ENCODE measurements at places on chromosomes 4 and X.

DNA sequence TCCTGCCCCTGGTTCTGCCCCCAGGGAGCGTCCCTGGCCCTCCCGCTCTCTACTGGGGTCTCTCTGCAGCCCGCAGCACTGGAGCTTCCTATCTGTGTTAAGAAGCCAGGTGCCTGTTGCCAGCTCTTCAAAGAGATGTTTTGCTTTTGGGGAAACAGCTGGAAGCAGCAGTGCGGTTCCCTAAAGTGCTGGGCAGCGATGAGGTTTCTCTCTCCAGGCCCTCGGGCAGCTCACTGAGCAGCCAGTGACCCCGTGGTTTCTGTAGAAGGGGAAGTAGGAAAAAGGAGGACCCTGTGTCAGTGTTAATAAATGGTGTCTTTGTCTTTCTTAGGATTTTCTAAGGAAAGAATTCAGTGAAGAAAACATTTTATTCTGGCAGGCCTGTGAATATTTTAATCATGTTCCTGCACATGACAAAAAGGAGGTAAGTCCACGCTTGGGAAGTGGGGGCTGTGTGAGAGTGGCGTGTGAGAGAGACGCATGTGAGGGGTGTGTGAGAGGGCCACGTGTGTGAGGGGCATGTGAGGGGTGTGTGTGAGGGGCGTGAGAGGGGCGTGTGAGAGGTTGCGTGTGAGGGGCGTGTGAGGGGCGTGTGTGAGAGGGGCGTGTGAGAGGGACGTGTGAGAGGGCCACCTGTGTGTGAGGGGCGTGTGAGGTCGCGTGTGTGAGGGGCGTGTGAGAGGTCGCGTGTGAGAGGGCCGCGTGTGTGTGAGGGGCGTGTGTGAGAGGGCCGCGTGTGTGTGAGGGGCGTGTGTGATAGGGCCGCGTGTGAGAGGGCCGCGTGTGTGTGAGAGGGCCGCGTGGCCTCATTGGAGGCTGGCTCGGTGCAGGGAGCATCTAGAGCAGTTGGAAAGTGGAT, 27.1 kb upstream of the HGFAC start:
- DNase-seq, result no peak

- no peak for DNase-seq
These were observed 75.3 kb downstream of the BCOR start for GRCh38 chrX:40022421-40022820.

DNA sequence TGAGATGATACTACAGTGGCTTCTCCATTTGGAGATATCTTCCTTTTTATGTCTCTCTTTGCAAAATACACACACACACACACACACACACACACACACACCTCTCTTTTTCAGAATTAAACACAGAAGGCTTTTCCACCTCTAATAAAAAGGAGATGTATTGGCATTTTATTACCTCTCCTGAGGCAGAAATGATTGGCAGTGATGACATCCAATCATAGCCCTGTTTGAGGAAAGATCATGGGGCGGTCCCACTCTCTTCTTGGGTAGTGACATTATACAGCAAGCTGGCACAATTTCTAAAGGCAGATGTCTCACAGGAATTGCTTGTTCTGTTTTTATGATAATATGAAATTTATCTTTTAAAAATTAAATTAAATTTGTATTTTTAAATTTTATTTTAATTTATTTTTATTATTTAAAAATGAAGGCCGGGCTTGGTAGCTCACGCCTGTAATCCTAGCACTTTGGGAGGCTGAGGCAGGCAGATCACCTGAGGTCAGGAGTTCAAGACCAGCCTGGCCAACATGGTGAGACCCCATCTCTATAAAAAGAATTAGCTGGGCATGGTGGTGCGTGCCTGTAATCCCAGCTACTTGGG, 15.6 kb downstream of the CHRNA9 start:
- no peak for DNase-seq

- no peak for DNase-seq
These were observed 9.1 kb downstream of the LNX1 start for GRCh38 chr4:53582194-53582593.

GRCh38 chr4:72449705-72450104, 119.3 kb downstream of the ADAMTS3 start:
- DNase-seq, result no peak

DNA sequence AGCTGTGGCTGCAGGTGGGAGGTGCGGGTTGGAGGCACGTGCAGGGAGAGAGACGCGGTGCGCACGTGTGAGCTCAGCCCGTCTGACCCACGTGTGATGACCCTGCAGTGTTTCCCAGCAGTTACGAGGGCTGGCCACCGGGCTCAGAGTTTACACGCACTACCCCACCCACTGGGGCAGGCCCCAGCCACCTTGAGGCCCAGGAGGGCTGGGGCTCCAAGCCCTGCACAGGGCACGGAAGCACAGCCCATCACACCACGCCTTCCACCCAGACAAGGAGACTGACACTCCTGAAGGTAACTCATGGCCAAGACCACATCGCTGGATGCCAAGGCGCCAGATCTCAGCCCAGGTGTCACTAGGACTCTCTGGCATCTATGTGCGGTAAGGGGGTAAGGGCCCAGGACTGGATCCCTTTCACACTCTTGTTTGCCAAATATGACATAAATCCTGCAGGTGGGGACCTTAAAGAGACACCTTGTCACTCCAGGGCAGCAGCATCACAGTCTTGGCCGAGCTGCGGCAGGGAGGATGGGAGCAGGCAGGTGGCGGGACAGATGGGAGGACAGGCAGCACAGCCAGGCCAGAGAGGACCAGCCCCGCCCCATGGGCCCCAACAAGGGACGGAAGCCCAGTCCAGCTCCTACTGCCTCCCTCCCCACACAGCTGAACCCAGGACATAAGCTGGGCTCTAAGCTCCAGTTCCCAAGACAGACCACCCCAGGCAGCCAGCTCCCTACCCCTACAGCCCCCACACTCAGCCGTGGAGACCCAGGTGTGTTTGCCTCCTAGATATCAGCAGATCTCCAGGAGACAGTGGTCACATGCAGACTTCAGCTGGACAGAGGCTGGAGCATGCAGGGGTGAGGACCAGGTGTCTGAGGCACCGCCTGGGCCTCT, 56.8 kb downstream of the ZFYVE28 start:
- no peak for DNase-seq

GRCh38 chrX:47514533-47515235, 31.7 kb upstream of the ZNF41 start:
- no peak for DNase-seq

DNA sequence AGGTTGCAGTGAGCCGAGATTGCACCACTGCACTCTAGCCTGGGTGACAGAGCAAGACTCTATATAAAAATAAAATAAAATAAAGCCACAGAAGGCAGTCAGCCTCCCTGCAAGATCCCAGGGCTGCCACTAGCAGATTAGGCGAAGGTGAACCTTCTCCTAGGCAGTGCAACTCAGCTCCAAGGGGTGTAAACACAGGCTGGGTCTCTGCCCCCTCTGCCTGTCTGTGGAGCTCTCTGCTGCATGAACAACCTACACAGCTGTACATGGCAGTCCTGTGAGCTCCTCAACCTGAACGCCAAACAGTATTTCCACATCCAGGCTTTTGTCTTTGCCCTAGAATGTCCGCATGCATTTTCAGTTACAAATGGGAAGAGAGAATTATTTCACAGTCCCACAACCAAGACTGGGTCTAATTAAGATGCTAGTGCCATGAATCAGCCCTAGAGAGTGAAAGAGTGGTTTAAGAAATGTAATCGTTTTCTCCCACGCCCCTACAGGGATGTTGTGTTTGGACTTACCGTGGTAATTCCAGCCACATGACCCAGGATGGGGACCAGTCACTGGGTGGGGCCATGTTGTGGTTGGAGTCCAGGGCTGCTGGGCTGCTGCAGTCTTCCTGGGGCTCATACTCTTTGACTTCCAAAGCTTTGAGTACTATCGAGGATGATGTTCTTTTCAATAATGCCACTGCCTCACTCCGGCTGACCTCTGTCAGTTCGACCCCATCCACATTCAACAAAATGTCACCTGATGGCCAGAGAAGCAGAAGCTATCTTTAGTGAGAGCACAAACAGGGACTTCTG, 99.0 kb downstream of the FIP1L1 start:
- DNase-seq, result no peak

GRCh38 chr4:158808399-158808798, 39.6 kb downstream of the FNIP2 start:
- no peak for DNase-seq

- no peak for DNase-seq
These were observed 17.7 kb downstream of the IL15 start for GRCh38 chr4:141654098-141654497.

DNA sequence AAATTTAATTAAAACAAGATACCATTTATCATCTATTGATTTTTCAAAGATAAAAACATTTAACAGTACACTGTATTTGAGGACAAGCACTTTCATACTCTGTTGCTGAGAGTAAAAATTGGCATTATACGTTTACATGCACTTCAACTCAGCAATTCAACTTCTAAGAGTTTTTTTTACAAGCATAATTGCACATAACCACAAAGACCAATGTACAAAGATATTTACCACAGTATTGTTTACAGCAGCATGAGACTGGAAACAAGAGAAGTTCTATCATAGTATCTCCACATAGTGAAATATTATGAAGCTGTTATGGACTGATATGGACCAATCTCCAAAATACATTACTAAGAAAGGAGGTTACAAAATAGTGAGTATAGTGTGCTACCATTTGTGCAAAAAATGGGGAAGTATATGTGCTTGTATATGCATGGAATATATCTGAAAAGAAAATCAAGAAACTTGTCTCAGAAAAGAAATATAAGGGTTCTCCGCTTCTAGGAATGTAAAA, 10.9 kb downstream of the GAB3 start:
- DNase-seq, result no peak

DNA sequence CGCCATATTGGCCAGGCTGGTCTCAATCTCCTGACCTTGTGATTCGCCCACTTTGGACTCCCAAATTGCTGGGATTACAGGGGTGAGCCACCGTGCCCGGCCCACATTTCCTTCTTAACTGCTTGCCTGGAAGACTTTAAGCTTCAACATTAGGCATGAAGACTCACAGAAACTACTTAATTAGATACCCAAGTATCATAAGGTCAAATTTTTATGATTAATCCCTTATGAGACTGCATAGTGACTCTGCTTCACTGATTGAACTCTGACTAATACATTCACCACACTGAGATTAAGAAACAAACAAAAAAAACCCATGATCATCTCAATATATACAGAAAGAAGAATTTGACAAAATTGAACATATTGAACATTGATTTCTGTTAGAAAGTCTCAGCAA, 87.4 kb upstream of the KCTD8 start:
- no peak for DNase-seq

- DNase-seq, result no peak
These were observed 19.0 kb downstream of the NKX6-1 start for GRCh38 chr4:84480082-84480481.

DNA sequence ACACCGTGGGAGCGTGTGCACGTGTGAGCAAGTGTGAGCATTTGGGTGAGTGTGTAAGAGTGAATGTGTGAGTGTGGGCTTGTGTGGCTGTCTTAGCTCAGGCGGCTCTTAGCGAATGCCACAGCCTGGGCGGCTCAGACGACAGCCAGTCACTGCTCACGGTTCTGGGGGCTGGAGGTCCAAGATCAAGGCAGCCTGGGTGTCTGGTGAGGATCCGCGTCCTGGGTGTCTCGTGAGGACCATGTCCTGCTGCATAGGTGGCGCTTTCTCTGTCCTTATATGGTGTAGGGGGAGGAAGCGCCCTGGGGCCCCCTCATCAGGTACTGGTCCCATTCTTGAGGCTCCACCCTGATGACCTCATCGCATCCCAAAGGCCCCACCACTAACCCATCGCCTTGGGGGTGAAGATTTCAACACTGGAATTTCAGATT, 4.5 kb downstream of the DOK7 start:
- DNase-seq, result no peak

- DNase-seq, result no peak
These were observed 52.7 kb downstream of the AMER1 start for GRCh38 chrX:64152857-64153256.

DNA sequence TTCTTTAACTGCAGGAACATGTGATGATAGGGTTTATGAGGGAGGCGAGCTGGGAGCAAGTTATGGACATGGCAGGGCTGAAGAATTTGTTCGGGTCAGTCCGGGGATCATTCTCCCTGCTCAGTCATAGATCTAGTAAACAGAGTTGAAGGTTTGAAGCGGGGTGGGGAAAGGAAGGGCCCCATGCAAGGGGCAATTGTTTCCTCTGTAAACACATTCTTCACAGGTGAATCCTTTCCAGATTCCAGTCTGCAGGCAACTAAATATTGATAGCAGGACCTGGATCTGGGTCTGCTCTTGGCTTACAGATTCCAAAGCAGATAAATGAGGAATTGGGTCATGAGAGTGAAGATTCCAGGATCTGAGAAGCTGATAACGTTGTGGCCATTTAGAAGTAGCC, 44.3 kb upstream of the ARHGAP24 start:
- DNase-seq, result no peak

- DNase-seq, result no peak
These were observed 1454.7 kb upstream of the IGFBP7 start for GRCh38 chr4:58564695-58565475.

- DNase-seq, result peak; percentile 41
These were observed 4.9 kb downstream of the PLAC8 start for GRCh38 chr4:83109480-83110222.

DNA sequence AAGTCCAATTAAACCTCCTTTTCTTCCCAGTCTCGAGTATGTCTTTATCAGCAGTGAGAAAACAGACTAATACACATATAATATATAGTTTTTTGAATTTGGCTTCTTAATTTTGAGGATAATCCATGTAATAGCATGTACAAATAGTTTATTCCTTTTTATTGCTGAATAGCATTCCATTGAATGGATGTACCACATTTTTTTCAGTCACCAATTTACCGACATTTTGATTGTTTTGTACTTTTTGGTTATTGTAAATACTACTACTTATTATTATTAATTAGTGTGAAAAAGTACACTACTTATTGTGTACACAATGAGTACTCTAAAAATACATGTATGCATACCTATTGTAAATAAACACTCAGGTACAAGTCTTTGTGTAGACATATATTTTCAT, 42.3 kb upstream of the ANXA10 start:
- DNase-seq, result no peak

DNA sequence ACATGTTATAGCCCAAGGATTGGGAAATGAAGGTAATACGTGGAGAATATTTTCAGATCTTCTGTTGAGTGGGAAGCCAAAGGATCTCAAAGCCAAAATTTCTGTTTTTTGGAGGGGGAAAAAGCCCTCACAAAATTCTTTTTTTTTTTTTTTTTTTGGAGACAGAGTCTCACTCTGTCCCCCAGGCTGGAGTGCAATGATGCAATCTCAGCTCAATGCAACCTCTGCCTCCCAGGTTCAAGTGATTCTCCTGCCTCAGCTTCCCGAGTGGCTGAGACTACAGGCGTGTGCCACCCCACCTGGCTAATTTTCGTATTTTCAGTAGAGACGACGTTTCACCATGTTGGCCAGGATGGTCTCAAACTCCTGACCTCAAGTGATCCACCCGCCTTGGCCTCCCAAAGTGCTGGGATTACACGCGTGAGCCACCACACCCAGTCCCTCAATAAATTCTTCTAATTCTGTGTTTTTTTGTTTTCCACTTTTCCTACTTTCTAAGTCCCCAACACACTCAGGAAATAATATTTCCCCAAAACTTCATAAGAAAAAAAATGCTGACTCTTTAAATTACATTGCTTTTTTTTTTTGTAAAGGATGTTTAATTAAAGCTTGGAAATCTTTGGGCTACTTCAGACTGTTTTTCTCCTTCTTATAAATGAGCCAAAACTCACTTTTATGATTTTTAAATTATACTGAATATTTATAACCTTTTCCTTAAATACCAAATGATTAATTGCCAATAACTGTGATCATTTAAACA, 51.6 kb downstream of the RPS3A start:
- no peak for DNase-seq

GRCh38 chrX:103666202-103667107, 20.0 kb downstream of the MORF4L2 start:
- DNase-seq, result no peak

Measured in activated CD4-positive, alpha-beta memory T cell treated with anti-CD3 and anti-CD28 coated beads, Interleukin-2, amount 10 ng/mL, durations not matched to agents 7 days and 5 days (primary cell).